ENCODE measurements at places on chromosomes 6 and 20. TPM values are rescaled to one million over a fixed set of nuclear protein-coding genes. Genes with fewer than 3 reads are reported as not detected.

The PNPLA1 gene
- 0.11 TPM for polyA plus RNA-seq

DNA sequence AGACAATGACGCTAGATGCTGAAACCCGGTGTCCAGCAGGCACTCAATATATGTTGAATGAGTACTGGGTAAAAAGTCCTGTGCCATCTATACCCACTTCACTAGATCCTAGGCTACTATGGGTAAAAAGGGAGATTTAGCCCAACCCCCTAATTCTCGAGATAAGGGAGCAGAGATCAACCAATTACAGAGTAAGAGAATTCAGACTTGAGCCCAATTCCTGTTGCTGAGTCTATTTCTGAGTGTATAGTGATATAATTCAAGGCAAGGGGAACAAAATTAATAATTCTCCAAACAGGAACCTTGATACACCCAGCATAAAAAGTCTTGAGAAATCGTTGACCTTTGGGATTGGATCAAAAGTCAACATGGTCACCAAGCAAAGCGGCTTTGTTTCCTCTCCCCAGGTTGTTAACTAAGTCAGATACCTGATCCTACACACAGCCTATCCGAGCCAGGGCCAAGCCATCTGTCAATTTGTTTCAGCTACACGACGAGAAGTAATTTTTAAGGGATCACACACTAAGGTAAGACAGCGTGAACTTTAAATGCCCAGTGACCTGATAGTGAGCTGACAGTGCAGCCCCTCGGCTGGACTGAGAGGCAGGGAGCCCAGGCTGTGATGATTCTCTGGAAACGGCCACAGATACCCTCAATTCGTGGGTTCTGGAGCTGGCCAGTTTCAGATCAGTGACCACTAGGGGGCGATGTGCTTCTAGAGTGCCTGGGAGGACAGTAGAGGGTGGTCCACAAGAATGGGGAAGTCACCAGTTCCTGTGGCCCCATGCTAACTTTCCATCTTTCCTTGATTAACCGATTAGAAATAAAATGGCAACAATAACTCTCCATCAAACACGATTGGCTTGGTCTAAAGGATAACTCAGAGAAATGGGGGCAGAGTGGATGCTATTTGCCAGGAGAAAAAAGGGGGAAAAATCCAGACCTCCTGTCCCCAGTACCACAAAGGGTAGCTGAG lies 46.2 kb downstream of the SLC22A23 start:
- no peak for DNase-seq

- no peak for DNase-seq
Observed at GRCh38 chr6:168291450-168291849, 28.1 kb downstream of the DACT2 start.

DNA sequence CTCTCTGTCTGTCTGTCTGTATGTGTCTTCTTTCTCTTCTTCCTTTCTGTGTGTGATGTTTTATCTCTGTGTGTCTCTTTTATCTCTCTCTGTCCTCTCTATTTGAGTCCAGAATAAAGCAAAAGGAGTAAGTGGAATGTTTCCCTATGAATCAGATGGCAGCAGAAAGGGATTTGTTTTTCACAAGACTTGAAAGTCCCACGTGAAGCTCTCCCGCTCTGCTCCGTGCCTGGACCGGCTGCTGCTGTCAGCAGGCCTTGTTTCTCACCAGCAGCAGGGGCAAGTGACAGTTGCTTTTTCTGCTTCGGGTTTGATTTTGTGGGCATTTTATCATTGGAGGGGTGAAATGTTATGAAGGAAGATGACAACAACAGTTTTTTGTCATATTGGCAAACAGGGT lies 212.7 kb downstream of the PACRG start:
- DNase-seq = peak; percentile 30

DNA sequence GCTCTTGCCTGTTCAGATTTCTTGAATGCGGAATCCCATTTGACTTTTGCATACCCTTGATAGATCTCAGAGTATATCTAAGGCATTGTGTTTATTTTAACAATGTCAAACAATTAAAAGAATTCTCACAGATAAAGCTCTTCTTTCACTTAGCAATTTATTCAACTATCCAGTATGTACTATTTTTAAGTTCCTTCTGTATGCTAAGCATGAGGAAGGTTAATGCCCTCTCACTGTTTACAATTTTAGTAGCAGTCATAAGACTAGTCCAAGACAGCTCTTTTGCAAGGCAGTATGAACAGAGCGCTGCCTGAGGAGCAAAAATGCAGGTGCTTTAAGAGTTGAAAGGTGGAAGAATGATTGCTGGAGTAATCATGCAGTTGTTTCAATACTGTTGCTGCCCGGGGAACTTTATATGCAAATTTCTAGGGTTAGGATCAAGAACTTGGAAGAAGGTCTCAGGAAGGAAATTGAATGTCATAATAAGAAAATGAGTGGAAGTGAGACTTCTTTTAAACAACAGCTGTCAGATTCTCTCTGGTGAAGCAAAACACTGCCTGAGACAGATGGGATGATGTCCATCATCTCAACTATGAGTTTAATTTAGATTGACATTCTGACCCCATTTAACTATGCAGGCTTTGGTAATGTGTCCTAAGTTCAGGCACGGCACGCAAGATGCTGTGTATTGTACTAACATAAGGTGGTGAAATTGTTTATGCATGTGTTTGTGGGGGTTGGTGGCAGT lies 1303.5 kb upstream of the CITED2 start:
- peak; percentile 29 for DNase-seq

GRCh38 chr6:169487579-169488436 lies 214.0 kb downstream of the WDR27 start:
- DNase-seq = peak; percentile 60

The BCL2L1 gene
- 35.0 TPM for polyA plus RNA-seq

DNA sequence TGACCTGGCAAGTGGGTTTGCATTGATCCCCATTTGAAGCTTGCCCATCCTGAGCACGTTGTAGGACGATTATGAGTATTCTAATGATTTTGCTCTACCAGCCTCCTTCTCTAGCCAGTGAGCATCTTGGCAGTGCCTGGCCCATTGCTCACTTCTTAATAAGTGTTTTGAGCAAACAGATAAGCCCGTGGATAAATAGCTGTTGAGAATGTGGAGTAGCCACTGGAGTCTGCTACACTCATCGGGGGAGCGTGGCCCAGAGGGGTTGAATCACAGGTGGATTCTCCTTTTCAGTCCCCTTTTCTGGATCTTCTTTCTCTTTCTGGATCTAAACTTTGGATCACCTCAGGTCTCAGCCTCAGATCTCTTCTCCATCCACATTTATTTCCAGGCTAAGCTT lies 15.9 kb upstream of the EDN3 start:
- DNase-seq = no peak

GRCh38 chr6:32154514-32155161 lies 697 bp downstream of the PPT2 start:
- DNase-seq = peak; percentile 88

GRCh38 chr6:132128424-132128823 lies 177.3 kb upstream of the CCN2 start:
- no peak for DNase-seq

Data from muscle of leg (tissue), 16 donors.